ENCODE measurements at places on chromosomes 7 and 10.
A peak's percentile ranks its signal among the peaks of the same experiment; 100 is the strongest.

DNA sequence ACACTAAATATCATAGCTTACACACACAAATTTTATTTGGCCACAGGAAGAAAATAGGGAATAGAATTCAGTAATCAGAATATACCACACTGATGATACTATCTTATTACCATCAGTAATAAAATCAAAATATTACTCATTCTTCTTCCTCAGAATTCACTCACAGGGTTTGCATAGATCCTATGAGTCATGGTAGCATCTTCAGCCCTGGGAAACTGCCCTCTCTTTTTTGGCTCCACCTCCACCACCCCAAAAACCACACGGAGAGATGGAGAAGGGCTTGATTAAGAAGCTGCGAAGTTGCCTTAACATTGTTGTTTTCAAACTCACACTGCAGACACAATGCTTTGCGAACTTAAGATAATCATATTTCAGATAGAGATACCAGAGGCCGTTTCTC, 154.1 kb upstream of the AHR start:
- DNase-seq, result peak; percentile 60

GRCh38 chr10:42367532-42368230, 270.7 kb downstream of the ZNF33B start:
- DNase-seq, result peak; percentile 73

- DNase-seq, result no peak
These were observed 9.5 kb downstream of the ANKIB1 start for GRCh38 chr7:92255308-92255707.

DNA sequence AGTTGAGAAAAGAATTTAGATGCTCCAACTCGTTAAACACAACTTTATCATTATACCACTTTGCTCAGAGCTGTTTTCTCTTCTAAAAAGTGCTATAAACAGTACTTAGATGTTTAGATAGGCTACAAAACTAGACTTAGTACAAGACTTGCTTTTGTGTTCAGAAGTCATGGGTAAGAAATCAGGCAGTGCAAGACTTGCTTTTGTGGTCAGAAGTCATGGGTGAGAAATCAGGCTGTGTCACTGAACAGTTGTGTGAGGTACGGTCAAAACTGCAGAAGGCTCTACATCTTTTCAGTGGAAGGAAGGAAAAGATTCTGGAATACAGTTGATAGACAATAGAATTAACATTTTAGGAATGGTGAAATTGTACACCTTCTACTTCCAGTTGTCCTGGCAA, 239.7 kb downstream of the DNAJB9 start:
- DNase-seq, result no peak

DNA sequence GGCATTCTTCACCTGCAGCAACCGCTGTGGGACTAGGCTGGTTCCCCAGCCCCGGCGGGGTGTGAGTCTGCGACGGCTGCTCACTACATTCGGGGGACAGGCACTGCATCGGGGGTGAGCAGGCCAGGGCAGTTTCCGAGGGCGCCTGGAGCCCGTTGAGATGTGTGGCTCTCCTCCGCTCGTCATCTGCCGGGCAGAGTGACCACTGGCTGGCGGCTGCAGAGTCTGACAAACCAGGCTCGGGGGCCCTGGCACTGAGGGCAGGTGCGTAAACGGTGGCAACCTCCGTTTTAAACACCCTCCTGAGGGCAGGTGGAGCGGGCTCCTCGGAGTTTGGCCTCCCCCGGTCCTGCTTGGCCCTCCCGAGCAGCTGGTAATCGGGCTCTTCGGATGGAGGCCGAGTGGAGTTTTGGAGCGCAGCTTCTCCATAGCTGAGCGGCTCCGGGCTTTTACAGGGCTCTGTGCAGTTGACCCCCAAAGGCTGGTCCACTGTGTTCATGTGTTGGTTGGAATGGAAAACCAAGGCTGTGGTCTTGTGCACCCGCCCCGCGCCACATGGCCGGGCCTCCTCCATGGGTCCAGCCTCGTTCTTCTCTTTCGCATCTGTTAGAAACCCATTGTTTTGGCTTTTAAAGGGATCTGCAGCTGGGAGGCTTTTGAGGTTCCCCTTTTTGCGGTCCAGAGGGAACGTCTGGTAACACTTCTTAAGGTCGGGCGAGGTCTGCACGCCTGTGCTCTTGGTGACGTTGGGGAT, 20.9 kb downstream of the INSYN2A start:
- DNase-seq, result no peak

DNA sequence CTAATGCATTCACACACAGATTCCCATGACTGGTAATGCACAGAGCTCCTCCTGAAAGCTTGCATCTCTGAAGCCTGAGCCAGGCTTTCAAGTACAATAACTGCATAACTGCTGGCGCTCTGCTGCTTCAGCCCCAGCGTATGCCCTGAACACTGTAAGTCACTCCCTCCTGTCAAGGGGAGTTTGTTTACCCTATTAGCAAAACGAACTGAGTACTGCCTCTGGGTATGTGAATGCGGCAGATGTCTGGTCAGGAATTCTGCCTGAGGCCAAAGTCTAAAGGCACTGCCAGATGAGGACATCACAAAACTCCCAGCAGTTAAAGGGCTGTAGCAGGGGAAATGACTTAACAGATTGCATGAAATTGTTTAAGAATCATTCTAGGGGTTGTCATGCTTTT, 97.7 kb downstream of the NRCAM start:
- DNase-seq, result no peak

Data from suppressor macrophage (primary cell).